Heart right ventricle (tissue), 16 donors: ENCODE measurements at places on chromosomes 3 and 15. TPM values are rescaled to one million over a fixed set of nuclear protein-coding genes. Genes with fewer than 3 reads are reported as not detected.

Gene ADAMTS9
- total RNA-seq, result 14.5 TPM

Gene TF
- 3.8 TPM for total RNA-seq

Gene OXTR
- not detected for total RNA-seq

Gene SLC22A14
- not detected for total RNA-seq

Gene SEMA5B
- total RNA-seq, result 6.9 TPM

Gene AADACL2
- not detected for total RNA-seq

Gene SLC26A6
- 10.1 TPM for total RNA-seq

Gene MRPL46
- 108 TPM for total RNA-seq

Gene TUSC7
- not detected for total RNA-seq

Gene FBXO22
- total RNA-seq, result 16.6 TPM

Gene GLT8D1
- total RNA-seq, result 29.5 TPM

Gene ANP32A
- total RNA-seq, result 132 TPM

Gene KBTBD13
- 4.1 TPM for total RNA-seq

Gene SPATA12
- not detected for total RNA-seq

Gene RARRES1
- total RNA-seq, result 0.98 TPM

Gene THBS1
- total RNA-seq, result 158 TPM

Gene GOLGA8T
- total RNA-seq, result 1.3 TPM

Gene DTWD1
- total RNA-seq, result 14.8 TPM

Gene FSIP1
- 0.36 TPM for total RNA-seq

Gene CCDC71
- 10.4 TPM for total RNA-seq

Gene PAK6
- 7.1 TPM for total RNA-seq

Gene ECE2
- not detected for total RNA-seq

Gene FEZF2
- not detected for total RNA-seq

Gene VIPR1
- 7.3 TPM for total RNA-seq

Gene PROK2
- total RNA-seq, result 0.25 TPM

Gene FANCD2OS
- total RNA-seq, result not detected

Gene ELL3
- total RNA-seq, result 0.25 TPM

Gene PARP15
- total RNA-seq, result 0.74 TPM

Gene LINGO1
- 1.4 TPM for total RNA-seq

Gene C2CD4A
- not detected for total RNA-seq

Gene SAMMSON
- total RNA-seq, result not detected

Gene GOLGA6A
- not detected for total RNA-seq

Gene ZPLD1
- total RNA-seq, result not detected
